ENCODE measurements at places on chromosomes 16 and 17. TPM values are rescaled to one million over a fixed set of nuclear protein-coding genes. Genes with fewer than 3 reads are reported as not detected.

Gene KRT32
- 0.08 TPM for total RNA-seq

Gene MATCAP1
- 24.4 TPM for total RNA-seq

Gene FN3KRP
- 30.9 TPM for total RNA-seq

Gene GOT2
- 66.7 TPM for total RNA-seq

Gene HIC1
- total RNA-seq, result 0.05 TPM

Gene CDRT15L2
- not detected for total RNA-seq

Gene OTOA
- total RNA-seq, result not detected

Gene PIRT
- total RNA-seq, result not detected

Gene ZPBP2
- not detected for total RNA-seq

Gene CHST6
- 6.0 TPM for total RNA-seq

Gene KRTAP4-5
- total RNA-seq, result not detected

Gene CNGB1
- not detected for total RNA-seq

Gene CD300E
- not detected for total RNA-seq

Gene TBC1D3B
- 2.1 TPM for total RNA-seq

Gene CRHR1
- not detected for total RNA-seq

Gene TMEM114
- not detected for total RNA-seq

Gene WFDC1
- total RNA-seq, result not detected

Gene HOXB6
- 11.9 TPM for total RNA-seq

Gene CYGB
- not detected for total RNA-seq

Gene ENPP7
- not detected for total RNA-seq

Gene ANKRD40CL
- not detected for total RNA-seq

Gene KCNJ2
- total RNA-seq, result 2.8 TPM

Gene NUFIP2
- total RNA-seq, result 27.3 TPM

Gene LITAFD
- total RNA-seq, result not detected

Gene CACNG3
- total RNA-seq, result not detected

Gene HYDIN
- total RNA-seq, result 0.11 TPM

Gene RPTOR
- total RNA-seq, result 28.4 TPM

Gene SLC26A11
- 6.5 TPM for total RNA-seq

Gene NOS2
- total RNA-seq, result 0.05 TPM

Gene ATAD5
- 8.6 TPM for total RNA-seq

Gene GCSH
- total RNA-seq, result 42.4 TPM

Gene P4HB
- total RNA-seq, result 716 TPM

Gene TEDC2
- total RNA-seq, result 40.7 TPM

Gene MT1M
- total RNA-seq, result not detected

Gene NEUROD2
- total RNA-seq, result not detected

Gene ABHD15
- 6.2 TPM for total RNA-seq

Gene ELMO3
- 1.6 TPM for total RNA-seq

Measured in A375 (cell line).